ENCODE measurements at places on chromosomes 2 and 18.

DNA sequence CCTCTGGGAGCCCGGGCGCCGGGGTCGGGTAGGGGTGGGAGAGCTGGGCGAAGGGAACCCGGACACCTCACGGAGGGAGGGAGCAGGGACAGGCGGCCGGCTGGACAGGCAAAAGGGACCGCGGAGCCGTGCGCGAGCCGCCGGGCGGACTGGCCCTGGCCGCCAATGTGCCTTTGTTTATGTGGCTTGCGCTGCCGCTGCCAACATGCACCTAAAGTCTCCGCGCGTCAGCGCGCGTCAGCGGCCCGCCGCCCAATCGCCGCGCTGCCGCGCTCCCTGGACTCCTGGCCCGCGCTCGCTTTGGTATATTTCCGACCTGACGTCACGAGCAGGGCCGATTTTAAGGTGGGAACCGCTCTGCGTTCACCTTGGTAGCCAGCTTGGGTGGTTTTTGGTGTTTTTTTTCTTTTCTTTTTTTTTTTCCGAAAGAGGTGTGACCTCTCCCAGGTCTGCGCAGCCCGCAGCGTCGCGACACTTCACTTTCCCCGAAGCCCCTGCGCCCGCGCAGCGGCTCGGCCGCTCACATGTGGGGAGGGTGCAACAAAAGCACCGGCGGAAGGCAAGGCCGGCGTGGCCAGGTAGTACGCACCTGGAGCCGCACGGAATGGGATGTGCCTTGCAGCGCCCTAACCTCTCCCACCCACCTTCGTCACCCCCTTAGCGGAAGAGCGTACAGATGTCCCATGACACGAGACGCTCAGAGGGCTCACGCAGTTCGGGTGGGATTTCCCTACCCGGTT, at the start of gene NR4A2:
Gene NR4A2, minus strand, starts transcription at position 188 of the 740 bp plus-strand sequence. CDS start 2,535 bp downstream, outside the sequence.
- peak; percentile 51 for DNase-seq

- DNase-seq, result no peak
Observed at GRCh38 chr18:45652303-45653080, 37.2 kb downstream of the SLC14A2 start.

DNA sequence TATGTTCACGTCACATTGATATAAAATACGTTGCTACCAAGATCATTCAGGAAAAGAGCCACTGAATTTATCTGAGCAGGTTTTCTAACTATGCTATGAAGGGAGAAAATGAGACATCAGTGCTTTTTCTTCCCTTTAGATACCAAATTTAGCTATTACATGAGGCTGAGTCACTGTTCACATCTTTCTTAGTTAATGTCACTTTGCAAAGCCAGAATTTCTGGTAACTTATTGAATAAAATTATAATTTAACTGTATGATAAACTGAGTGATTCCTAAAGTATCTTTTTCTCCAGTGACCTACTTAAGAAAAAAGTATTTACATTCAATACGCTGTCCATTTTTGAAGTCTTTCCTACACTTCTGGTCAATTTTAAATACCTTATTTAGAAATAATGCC, 22.7 kb downstream of the C1D start:
- no peak for DNase-seq

DNA sequence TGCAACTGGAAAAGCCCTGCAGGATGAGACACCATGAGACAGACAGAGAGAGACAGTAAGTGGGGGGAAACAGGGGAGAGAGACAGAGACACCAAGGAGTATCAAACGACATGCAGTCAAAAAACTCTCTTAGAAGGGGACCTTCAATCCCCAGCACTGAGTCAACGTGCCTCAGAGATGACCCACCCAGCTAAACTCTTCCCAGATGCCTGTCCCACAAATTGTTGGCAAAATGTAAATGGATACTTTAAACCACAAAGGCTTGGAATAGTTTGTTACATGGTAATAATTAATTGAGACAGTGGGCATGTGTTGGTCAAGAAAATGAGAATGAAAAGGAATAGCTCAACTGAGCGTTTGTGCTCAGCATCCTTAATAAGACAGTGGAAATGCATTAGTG, 98.3 kb downstream of the GRB14 start:
- no peak for DNase-seq

DNA sequence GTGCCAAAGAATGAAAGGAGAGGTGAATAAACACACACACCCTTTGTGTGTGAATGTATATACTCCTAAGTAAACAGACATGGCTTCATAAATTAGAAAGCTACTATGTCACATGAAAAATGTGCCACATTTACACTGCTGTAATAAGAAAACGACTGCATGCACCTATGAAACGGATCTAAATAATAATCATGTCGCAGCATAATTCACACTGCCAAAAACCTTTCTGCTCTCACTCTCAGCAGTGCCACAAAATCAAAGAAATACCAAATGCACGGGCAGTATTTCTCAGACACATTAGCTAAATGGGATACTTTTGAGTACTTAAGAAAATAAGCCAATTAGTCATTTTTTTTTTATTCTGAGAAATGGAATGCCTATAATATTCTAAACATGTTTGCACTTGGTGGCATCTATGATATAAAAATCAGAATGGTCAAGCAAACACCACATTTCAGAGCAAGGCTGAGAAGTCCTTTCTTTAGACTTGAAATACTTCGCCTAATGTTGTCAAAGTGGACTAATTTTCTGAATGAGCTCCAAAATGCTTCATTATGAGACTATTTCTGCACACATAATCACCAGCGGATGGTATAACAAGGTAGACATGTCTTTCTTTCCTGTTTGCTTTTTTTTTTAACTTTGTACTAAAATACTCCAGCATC, 6.6 kb downstream of the BCL11A start:
- no peak for DNase-seq

DNA sequence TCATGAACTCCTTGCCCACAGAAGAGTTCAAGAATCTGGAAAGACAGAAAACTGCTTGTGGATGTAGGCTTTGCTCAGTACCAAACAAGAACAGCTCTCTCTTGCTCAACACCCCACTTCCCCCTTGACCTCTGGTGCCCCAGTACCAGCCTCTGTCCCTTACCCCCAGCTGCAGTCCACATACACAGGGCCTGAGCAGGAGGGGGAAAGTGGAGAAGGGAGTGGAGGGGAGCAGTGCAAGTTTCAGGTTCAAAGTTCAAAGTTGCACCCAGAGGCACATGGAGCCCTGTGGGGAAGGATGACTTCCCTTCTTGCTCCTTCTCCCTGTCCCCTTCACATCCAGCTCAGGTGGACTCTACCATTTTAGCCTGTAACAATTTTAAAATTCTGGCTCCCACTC, 61.1 kb upstream of the LPIN2 start:
- DNase-seq, result no peak

DNA sequence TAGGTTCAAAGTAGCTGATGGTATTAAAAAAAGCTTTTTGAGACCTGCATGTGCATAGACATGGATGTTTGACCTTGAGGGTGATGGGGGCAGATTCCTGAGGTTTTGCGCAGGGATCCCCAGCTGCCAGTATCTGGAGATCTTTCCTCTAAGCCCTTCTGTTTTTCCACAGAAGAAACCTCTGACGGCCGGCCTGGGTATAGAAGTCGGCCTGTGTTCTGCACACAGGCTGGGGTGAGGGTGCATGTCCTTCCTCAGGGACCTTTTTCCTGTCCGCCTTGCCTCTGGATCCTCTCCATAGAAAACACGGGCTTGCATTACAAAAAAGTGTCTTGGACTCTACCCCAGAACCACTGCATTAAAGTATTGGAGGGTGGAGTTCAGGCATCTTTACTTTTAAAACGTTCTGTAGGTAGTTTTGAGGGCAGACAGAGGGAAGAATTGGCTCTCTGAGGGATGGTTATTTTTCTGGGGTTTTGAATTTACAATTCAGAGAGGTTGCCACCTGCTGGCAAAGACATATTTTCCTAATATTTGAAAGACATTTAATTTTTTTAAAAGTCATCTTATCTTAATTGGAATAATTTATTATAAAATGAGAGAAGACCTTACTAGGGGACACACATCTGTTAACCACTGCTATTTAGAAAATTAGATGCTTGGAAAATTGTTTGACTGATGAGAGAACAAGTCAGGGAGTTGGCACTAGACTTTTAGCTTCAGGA, 350.6 kb downstream of the DCDC2C start:
- DNase-seq, result no peak

- DNase-seq, result no peak
Observed at GRCh38 chr18:66607632-66608031, 3.7 kb upstream of the CDH19 start.

DNA sequence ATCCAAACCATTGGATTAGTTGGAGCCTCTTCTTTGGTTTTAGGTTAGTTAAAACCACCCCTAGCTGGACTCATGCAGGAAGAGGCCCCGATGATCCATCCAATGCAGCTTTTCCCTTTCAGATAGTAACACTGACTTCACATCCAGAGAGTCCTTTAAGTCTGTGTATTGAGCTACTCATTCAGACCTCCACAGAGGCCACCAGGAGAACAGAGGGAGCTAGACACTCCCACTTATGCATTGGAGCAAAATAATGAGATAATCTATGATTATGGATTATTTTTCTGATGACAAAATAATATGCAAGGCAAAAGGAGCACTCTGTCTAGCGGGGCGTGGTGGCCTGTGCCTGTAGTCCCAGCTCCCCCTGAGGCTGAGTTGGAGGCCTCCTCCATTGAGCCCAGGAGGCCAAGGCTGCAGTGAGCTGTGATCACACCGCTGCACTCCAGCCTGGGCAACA, 1.6 kb upstream of the ROCK2 start:
- DNase-seq, result no peak

DNA sequence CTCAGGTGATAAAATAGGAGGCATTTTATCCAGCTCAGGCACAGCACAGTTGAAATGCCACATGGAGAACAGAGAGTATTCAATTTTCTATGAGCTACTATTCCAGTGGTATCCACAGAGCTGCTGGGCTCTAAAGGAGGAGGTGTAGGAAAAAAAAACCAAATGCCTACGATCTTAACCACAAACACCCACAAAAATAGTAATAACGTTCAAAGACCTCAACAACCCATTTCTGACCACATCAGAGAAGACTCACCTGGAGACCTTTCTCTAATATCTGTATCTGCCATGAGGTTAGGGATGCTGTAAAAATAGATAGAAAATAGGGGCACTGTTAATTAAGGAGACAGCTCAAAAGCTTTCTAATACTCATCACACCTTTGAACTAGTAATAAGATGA, 294.6 kb upstream of the PARD3B start:
- no peak for DNase-seq

- DNase-seq, result no peak
Observed at GRCh38 chr2:32699151-32699550, 71.3 kb downstream of the TTC27 start.

- DNase-seq, result no peak
Observed at GRCh38 chr2:168426861-168427260, 29.2 kb upstream of the CERS6 start.

DNA sequence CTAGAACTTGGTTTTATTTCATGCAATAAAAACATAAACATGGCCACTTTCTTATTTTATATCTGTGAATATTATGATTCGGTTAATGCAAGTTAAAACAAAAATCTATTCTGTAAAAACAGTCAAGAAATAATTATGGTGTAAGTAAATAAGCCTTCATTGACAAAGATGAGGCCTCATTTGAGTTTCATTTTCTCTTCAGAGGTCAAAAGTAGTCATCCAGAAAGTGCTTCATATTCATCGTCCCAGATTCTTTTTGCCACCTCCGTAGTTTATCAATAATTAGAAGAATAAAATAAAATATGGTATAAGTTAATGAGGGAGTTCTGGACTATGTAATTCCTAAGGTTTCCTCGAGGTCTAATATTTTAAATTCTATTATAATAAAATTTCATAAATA, 19.4 kb upstream of the HNRNPA3 start:
- DNase-seq, result no peak

DNA sequence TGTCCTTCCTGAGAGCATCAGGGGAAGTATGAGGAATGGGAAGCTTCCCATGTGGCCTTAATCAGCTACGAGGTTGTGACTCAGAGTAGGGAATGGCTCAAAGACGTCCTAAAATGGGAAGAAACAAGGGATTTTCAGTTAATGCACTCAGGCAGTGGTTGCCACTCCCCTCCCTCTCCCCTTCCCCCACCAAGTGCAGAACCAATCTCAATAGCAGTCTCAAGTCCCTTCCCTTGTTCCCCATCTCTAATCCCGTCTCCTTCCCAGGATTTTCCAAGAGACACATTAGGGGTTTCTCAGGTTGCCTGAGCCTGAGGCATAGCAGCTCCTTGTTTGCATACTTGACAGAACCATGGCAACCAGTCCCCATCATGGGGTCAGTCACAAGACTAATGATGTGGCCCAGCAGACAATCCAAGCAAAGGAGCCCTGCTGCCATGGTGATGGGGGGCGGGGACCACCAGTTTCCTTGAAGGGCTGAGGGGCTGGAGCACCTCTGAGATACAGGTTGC, 18.2 kb upstream of the RESP18 start:
- no peak for DNase-seq

DNA sequence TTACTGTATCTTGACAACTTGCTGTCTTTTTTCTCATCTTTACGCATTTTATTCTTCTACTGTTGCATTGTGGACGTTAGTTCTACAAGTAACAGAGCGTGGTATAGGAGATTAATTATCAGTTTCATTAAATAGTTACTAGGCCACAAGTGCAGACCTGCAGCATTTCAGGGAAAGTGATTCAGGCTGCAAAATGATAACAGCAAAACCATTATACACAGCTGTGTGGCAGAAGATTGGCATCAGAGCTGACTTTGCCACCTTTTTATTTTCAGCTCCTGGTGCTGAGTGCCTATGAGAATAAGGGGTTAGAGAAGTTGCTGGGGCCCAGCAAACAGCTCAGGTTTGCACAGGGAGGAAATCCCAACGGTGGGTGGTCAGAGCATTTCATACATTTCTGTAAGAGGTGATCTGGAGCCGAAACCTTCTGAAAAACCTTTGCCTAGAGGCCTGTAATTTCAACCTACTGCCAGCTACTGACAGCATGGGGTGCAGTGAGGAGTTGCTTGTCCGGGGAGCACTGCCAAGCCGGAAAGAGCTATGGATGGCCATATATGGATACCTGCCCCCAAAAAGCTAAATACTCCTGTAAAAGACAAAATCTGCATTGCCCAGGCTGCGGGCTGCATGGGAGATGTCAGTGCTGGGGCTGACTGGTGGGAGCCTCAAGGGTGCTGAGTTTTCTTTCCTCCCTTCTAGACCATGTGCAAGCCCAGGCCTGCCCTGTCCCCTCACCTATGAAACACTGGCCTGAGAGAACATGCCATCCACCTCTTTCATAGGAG, 2.7 kb upstream of the CCBE1 start:
- no peak for DNase-seq

- DNase-seq, result no peak
Observed at GRCh38 chr2:72127401-72128058, 20.1 kb downstream of the CYP26B1 start.

GRCh38 chr2:212842544-212843185, 304.1 kb upstream of the ERBB4 start:
- no peak for DNase-seq

- DNase-seq, result no peak
Observed at GRCh38 chr2:65263262-65263661, 35.6 kb downstream of the ACTR2 start.

- no peak for DNase-seq
Observed at GRCh38 chr2:101771227-101771902, 73.9 kb downstream of the MAP4K4 start.

DNA sequence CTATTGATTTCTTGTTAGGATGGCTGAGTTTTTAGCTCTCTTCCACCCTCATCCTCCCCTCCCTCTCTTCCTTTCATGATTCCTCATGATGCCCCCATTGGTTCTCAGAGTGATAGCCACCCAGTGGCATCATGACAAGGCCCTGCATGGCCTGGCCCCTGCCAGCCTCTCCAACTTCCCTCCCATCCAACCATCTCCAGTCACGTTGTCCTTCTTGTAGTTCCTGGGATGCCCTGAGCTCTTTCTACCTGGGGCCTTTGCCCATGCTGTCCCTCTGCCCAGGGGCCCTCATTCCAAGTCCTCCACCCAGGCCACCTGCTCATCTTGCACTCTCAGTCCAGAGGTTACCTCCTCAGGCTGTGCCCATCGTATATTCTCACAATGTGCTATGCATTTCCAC, 247.5 kb downstream of the TFCP2L1 start:
- DNase-seq, result no peak
